ENCODE measurements at places on chromosomes 11 and 22.

GRCh38 chr11:134597452-134597851, 185.4 kb upstream of the B3GAT1 start:
- DNase-seq, result peak; percentile 23

GRCh38 chr11:46701078-46701654, 335 bp downstream of the ZNF408 start:
- DNase-seq, result no peak

DNA sequence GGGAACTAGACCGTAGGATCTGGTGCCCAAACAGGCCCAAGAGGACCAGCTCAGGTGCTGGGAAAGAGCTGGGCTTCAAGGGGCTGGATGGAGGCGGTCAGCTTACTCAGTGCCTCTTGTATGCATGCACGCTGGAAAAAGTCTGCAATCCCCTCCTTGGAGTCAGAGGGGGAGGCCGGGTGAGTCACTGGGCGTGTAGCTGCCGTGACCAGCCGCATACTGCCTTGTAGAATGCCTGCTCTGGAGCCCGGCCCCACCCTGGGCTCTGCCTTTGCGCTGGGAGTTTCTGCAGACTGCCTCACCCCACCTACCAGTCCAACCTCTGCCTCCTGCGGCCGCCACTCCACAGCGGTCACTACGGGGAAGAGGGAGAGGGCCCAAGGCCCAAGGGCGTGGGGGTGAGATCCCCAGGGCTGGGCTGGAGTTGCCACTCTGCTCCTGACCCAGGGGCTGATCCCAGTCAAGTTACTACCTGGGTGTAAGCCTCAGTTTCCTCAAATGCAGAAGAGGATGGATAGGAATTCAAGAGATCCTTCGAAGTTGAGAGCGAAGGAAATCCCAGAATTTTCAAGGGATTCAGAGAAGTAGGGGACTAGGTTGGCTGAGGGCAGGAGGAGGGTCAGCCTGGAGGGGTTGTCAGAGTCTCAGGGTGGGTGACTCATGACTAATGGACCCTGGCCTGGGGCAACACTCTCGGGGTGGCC, 4.2 kb downstream of the MRGPRF start:
- peak; percentile 62 for DNase-seq

GRCh38 chr11:9203691-9204311, 61.3 kb downstream of the DENND5A start:
- peak; percentile 71 for DNase-seq

DNA sequence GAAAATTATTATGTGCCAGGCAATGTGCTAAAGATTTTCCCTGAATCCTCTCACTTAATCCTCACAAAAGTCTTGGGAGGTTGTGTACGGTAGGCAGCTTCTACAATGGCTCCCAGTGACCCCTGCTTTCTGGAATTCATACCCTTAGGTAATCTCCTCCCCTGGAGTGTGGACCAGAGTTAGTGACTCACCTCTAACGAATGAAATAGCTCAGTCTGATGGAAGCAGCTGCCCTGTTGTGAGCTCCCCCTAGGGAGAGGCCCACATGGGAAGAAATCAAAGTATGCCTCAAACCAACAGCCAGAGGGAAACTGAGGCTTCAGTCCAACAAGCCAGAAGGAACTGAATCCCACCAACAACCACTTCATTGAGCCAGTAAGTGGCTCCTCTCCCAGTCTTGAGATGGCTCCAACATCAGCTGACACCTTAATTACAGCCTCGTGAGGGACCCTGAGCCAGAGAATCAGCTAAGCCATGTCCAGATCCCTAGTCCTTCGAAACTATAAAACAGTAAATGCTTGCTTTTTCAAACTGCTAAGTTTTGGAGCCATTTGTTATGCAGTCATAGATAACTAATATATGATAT, 98.9 kb upstream of the ISX start:
- DNase-seq, result peak; percentile 59

- DNase-seq, result peak; percentile 79
These were observed 525 bp downstream of the DGCR2 start for GRCh38 chr22:19121631-19122142.

DNA sequence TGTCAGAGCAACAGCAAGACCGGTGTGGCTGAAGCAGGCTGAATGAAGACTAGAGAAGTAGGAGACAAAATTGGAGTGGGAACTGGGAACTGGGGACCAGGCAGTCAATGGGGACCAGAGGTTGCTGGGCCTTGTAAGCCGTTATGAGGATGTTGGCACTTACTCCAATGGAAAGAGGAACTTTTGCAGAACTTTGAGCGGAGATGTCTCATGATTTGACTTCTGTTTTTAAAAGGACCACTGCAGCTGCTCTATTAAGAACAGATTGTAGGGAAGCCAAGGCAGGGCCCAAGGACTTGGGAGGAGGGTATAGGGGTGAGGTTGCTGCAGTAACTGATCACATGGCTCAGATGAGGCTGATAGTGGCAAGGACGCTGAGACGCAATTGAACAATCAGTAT, 34.2 kb downstream of the IL18 start:
- no peak for DNase-seq

DNA sequence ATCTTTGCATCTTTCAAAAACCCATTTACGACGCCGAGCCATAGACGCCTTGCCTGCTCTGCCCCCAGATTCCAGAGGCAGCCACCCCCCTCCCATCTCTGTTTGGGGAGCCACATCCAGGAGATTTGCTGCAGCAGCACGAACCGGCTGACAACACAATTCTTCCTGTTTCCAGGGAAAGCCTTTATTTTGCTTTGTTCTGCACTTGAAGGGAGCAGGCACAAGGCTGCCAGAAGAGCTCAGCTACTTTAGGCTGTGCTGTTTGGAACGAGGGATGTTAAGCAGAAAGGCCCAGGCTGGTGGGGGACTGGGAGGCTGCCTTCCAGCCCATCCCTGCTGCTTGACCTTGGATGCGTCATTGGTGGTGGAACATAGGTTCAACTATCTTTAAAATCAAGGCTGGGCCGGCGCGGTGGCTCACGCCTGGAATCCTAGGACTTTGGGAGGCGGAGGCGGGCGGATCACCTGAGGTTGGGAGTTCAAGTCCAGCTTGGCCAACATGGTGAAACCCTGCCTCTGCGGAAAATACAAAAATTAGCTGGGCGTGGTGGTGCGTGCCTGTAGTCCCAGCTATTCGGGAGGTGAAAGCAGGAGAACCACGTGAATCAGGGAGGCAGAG, 243.9 kb downstream of the MIAT start:
- DNase-seq, result peak; percentile 70

DNA sequence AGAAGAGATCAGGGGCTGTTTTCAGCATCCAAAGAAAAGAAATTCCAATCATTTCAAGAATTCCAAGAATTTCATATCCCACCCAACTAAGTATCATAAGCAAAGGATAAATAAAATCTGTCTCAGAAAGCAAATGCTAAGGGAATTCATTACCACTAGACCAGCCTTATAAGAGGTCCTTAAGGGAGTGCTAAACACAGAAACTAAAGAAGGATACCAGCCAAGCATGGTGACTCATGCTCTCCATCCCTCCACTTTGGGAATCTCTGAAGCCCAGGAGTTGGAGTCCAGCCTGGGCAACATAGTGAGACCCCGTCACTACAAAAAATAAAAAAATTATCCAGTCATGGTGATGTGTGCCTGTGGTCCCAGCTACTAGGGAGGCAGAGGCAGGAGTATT, 17.8 kb downstream of the FADD start:
- DNase-seq, result no peak

GRCh38 chr11:119339589-119340334, 921 bp downstream of the C1QTNF5 start:
- peak; percentile 92 for DNase-seq

DNA sequence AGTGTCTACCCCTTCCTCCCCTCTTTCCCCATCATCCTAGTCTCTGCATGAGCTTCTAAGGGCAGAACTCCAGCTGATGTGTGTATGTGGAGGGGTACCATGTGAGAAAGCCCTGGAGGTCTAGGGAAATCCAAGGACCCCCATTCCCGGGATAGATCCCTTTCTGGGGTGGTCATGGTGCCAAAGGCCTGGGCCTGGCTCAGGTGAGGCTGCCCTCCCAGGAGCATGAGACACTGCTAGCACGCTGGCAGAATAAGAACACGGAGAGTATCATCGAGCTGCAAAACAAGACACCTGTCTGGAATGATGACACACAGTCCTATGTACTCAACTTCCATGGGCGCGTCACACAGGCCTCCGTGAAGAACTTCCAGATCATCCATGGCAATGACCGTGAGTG, 19.6 kb downstream of the TUB start:
- no peak for DNase-seq

DNA sequence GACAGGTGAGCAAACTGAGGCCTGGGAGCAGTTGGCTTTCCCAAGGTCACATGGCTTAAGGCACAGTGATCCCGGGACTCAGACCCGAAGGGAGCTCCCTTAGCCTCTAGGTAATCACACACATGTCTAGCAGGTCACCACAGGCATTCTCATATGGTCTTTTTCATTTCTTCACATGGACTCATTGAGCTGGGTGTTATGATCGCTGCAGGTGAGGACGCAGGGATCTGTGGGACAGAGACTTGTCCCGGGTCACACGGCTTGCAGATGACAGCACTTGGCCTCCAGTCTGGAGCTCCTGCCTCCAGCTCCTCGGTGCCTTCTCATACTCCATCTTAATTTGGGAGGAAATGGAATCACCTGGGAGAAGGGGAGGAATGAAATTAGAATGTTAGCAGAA, 23.6 kb upstream of the CACNG2 start:
- peak; percentile 24 for DNase-seq

GRCh38 chr11:117859061-117859460, 17.4 kb downstream of the FXYD6 start:
- peak; percentile 27 for DNase-seq

DNA sequence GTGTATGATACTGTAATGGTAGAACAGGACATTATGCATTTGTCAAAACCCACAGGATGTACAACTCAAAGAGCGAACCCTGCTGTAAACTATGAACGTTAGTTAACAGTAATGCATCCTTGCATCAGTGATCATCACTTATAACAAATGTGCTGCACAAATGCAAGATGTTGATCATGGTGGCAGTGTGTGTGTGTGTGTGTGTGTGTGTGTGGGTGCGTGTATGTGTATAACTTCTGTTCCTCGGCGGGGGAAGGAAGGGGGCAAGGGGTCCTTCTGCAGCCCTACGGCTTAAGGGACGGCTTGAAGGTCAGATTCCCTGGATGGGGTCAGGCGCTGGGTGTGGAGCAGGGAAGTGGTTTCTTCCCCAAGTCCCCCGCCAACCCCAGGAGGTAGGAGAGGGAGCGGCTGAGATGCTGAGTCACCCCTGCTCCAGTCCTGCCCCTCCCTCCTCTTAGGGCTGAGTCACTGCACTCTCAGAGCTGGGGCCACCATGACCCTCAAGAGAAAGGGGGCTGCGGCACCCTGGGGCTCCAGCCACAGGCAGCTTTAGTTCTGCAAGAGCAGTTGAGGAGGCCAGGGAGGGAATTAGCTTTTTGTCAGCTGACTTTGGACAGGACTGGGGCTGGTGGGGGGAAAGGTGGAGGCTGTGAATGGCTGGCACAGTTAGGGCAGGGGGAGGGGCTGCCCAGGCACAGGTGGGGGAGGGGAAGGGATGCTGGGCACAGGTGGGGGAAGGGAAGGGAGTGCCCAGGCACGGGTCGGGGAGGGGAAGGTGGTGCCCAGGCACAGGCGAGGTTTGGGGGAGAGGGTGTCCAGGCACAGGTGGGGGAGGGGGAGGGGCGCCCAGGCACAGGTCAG, 8.8 kb upstream of the CTSD start:
- peak; percentile 88 for DNase-seq

- DNase-seq, result no peak
These were observed 14.9 kb downstream of the ADAMTS8 start for GRCh38 chr11:130413405-130414106.

DNA sequence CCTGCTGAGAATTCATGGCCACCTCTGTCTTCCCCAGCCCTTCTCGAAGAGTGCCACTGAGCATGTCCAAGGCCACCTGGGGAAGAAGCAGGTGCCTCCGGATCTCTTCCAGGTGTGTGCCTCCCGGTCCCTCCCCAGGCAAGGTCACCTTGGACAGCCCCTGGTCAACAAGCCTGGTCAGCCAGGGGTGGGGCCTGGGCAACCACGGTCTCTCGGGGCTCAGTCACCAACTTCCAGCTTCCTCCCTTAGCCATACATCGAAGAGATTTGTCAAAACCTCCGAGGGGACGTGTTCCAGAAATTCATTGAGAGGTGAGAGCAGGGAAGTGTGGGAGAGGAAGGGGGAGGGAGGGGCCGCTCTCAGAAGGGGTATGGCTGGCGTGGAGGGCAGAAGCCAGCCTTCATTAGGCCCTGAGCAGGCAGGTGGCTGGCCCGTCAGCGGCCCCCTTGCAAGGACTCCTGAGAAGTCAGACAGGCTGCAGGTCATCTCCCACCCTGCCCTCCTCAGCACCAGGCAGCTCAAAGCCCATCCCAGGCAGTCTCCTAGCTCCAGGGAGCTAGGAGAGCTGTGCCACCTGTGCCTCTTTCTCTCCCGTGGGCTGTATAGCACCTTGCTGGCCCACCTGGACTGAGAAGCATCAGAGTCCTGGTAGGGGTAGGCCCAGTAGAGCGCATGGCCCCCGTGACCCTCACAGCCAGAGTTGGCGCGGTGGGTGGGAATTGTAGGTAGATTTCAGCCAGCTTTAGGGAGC, 9.3 kb upstream of the ANKRD13D start:
- DNase-seq, result no peak

GRCh38 chr22:46233231-46233630, 16.9 kb downstream of the CDPF1 start:
- no peak for DNase-seq

DNA sequence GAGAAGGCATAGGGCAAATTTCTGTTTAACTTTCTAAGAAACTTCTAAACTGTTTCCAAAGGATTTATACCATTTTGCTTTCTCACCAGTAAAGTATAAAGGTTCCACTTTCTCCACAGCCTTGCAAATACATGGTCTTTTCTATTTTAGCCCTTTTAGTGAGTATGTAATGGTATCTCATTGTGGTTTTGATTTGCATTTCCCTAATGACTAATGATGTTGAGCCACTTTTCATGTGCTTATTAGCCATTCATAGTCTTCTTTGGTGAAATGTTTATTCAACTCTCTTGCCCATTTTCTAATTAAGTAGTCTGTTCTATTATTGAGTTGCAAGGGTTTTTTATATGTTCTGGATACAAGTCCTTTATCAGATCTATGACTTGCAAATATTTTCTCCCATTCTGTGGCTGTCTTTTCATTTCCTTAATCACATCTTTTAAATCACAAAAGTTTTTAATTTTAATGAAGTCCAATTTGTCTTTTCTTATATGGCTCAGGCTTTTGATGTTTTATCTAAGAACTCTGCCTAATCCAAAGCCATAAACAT, 83.8 kb upstream of the KCNQ1OT1 start:
- DNase-seq, result no peak

DNA sequence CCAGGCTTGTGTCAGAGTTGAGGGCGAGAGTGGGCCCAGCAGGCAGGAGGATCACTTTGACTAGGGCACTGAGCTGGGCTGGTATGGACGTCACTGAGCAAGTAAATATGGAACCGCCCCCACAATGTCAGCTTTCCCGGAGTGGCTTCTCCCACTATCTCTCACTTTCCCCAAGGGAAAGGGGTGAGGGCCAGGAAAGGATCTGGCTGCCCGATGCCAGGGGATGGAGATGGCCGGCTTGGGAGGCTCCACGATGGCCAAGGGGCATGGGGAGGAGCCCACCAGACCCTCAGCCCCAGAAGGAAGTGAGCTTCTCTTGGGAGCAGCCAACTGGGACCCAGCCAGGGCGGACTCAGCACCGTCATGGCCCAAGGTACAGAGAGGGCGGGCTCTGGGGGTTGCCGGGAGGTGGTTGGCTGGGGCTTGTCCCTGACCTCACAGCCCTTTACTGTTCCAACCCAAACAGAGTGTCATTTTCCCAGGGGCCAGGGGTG, 8.7 kb downstream of the PRDM11 start:
- DNase-seq, result no peak

- DNase-seq, result no peak
These were observed 108.7 kb upstream of the E2F8 start for GRCh38 chr11:19349340-19350025.

Data from endodermal cell (in vitro differentiated cells).